ENCODE measurements at places on chromosomes 7 and 10.

DNA sequence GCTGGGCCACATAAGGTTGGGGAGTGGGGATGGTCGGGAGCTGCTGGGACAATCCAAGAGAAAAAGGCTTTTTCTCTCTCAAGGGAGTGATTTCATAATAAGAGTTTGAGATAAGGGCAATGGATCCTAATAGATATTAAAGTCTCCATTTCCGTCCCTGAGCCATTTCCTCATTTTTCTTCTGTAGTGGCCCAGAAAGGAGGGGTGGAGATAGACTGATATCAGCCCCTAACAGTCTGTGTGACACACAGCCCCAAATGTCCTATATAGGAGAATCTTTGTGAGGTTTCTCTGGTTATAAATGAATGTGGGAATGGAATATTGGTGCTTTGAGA lies 35.2 kb downstream of the PRSS2 start:
- no peak for DNase-seq

- DNase-seq = no peak
Measured at GRCh38 chr10:106935978-106936451, 228.5 kb downstream of the SORCS1 start.

GRCh38 chr7:82382276-82382675 lies 61.3 kb downstream of the CACNA2D1 start:
- no peak for DNase-seq

DNA sequence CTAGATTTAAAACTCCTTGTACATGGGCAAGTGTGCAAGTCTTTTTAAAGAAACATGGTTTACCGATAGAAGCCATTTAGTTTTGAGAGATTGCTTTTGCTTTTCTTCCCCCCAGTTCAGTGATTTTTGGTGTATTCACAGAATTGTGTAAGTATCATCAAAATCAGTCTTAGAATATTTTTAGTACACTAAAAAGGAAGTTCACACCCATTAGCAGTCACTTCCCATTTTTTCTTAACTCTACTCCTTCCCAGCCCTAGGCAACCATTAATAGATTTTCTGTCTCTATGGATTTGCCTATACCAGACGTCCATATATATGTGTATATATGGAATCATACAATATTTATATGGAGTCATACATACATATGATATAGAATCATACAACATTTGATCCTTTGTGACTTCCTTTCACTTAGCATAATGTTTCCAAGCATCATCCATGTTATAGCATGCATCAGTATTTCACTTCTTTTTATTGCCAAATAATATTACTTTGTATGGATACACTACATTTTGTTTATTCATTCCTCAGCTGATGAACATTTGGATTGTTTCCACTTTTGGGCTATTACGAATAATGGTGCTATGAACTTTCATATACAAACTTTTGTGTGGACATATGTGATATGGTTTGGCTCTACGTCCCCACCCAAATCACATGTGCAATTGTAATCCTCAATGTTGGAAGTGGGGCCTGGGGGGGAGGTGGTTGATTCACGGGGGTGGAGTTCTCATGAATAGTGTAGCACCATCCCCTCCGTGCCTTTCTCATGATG lies 16.5 kb upstream of the ARL4A start:
- no peak for DNase-seq

DNA sequence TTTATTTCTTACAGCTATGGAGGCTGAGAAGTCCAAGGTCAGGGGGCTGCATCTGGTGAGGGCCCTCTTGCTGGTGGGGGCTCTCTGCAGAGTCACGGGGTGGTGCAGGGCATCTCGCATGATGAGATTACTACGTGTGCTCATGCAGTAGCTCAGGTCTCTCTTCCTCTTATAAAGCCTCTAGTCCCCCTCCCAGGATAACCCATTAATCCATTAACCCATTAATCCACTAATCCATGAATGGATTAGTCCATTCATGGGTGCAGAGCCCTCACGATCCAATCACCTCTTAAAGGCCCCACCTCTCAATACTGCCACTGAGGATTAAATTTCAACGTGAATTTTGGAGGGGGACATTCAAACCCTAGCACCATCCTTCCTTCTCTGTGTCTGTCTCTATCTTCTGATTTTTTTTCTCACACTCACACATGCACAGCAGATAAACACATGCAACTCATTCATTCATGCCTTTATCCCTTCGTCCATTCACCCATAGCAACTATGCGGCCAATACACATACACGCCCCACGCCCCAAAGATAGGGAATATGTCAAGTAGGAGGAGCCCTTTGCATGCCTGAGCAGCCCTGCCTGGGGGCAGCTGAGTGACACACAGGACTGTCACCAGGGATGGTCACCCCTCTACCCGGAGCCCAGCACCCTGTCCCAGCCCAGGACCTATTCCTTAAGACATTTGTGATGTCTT lies 86.5 kb downstream of the C10orf105 start:
- DNase-seq = no peak

GRCh38 chr7:102840404-102840803 lies 72.4 kb upstream of the LRRC17 start:
- DNase-seq = no peak

GRCh38 chr7:78099715-78100394 lies 301.3 kb downstream of the PHTF2 start:
- no peak for DNase-seq

GRCh38 chr7:50584386-50584785 lies 19.2 kb upstream of the DDC start:
- no peak for DNase-seq

DNA sequence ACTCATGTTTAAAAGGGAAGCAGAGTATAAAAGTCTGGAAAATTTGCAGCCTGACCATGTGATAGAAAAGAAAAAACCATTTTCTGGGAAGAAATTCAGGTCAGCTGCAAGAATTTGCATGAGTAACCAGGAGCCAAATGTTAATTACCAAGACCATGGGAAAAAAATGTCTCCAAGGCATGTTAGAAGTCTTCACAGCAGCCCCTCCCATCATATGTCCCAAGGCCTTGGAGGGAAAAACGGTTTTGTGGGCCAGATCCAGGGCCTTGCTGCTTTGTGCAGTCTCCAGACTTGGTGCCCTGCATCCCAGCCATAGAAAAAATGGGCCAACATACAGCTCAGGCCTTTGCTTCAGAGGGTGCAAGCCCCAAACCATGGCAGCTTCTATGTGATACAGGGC lies 1019.6 kb upstream of the SORCS1 start:
- no peak for DNase-seq

- DNase-seq = no peak
Measured at GRCh38 chr10:87503401-87503800, 1.3 kb upstream of the MINPP1 start.

DNA sequence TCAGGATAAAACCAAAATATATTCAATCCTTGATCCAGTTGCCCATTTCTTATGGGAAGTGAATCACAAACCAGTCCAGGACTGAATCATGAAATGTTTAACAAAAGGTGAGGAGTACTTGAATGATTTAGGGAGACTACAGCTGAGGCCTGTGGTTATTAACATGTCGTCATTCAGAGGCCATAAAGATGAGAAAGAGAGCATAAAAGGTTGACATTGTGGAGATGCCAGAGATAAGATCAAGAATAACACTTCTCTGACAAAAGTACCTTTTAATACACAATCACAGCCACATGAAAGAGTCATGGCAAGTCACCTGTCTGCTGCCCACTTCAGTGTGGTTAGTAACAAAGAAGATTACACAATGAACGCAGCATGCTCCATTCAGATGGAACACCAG lies 1195.7 kb upstream of the SORCS1 start:
- no peak for DNase-seq

- DNase-seq = no peak
Measured at GRCh38 chr7:115971506-115971905, 59.1 kb downstream of the TFEC start.

GRCh38 chr7:143419880-143420279 lies 11.2 kb upstream of the EPHA1 start:
- no peak for DNase-seq

GRCh38 chr10:104089621-104090020 lies 3.9 kb upstream of the COL17A1 start:
- DNase-seq = no peak

DNA sequence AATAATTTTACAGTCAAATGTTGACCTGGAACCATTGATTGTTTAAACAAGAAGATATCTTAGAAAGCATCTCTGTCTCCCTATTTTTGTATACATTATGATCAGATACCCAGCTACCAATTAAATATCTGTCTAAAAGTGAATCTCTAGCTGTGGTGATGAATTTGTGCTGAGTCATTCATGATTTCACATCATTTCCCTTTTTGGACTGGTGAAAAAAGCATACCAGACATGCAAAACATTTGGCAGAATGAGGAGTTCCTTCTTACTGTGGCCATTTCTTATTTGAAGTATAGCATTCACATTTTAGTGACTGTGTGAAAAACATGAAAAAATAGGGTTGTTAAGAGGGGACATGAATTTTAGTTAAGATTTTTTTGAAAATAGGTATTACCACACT lies 98.0 kb upstream of the GATA3 start:
- peak; percentile 55 for DNase-seq

GRCh38 chr7:64884085-64884912 lies 18.8 kb upstream of the ZNF273 start:
- DNase-seq = no peak

- no peak for DNase-seq
Measured at GRCh38 chr7:97495487-97495886, 236.4 kb upstream of the TAC1 start.

DNA sequence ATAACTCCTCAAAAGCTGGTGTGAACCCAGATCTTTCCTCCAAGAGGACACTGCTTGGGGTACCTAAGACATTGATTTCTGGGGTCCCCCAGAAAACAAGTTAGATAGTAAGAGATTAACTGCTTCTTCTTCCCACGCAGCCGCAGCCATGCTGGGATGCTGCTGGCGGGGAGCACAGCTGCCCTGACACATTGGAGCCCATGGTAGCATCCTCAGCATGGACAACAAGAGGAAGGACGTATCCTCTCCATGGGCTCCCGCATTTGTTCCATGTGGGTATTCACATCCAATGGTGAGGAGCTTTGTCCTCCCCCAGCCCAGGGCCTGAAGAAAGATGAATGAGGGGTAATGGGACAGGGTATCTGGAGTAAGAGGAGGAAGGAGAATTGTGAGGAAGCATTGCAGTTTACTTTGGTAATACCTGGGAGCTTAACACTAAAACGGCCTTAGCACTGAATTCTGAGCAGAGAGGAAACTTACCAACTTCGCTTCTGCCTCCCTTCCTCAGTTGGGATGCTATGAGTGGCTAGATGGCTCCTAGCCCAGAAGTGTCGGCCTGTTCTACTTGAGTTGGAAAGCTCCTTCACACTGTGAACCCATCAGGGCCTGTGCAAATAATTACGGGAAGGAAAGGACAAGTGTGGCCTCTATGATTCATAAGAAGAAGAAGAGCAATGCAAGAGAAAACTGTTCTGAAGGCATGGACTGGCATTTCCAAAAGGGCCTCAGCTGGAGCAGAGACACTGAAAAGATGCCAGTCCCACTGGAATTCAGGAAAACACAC lies 43.9 kb downstream of the C10orf120 start:
- DNase-seq = no peak

GRCh38 chr10:2121929-2122328 lies 384.6 kb upstream of the ADARB2 start:
- no peak for DNase-seq

GRCh38 chr7:39754326-39755120 lies 131.2 kb downstream of the RALA start:
- DNase-seq = peak; percentile 58

GRCh38 chr10:11177381-11177780 lies 159.7 kb downstream of the CELF2 start:
- DNase-seq = no peak

DNA sequence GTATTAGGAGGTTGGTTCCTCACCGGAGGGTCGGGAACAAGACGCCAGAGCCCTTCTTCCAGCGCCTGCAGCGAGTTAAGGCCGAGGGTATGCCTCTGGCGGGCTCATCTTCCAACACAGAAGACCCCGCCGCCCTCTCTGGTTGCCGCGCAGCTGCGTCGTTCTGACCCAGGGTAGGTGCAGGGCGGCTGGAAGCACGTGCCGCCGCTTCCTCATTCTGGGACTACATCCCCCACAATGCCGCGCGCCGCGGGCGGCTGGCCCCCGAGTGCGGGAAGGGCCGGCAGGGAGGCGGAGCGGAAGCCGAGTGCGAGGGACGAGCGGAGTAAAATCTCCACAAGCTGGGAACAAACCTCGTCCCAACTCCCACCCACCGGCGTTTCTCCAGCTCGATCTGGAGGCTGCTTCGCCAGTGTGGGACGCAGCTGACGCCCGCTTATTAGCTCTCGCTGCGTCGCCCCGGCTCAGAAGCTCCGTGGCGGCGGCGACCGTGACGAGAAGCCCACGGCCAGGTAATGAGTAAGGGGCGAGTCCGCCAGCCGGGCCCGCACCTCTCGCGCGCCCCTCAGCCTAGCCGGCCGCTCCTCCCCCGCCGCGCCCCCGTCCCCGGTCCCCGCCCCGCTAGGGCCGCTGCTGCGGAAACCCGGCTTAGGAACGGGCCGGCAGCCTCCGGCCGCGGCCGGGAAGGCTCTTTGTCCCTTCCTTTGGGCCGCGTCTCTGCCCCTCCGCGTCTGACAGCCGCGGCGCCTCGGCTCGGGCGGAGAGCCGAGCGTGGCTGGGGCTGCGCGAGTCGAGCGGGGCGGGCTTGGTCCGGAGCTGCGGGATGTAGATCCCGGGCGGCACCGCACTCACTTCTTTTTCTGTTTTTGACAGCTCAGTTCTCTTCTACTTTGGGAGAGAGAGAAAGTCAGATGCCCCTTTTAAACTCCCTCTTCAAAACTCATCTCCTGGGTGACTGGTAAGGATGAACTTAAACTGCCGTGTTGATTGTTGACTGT lies at the start of gene CCDC126:
CCDC126 (plus strand) TSS at position 289 of the 998 bp plus-strand sequence. CDS start 13,934 bp downstream, outside the sequence.
- DNase-seq = peak; percentile 93

DNA sequence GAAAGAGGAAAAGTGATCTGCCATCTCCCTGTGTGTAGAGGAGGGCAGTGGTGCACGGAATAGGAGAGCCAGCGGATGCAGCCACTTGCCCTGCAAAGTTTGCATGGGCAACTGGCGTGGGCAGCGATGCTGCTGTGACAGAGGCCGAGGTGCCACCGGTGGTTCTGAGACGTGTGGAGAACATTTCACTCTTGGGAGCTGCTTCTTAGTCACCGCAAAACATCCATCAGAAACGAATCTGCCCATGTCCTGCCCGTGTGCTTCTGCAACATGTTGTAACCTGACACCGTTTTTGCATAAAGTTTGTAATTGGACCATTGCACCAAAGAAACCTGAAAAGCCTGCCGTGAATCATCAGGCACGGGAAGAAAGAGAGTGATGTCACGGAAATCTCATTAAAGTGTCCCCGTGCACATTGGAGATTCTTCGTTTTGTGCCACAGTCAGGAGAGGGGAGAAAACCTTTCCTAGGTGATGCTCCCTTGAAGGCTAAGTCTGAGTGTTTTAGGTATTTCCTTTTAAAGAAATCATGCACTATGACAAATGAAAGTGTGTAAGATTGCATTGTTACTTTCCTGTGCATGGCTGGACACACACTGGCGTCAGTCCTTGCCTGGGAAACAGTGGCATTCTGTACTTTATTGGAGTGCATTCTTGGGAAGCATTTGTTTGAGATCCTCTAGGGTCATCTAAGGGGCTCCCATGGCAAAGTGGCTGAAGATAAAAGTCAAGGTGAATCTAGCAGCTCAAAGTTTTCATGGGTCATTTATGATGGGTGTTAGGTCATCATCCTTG lies 302.6 kb downstream of the KLF6 start:
- DNase-seq = no peak

DNA sequence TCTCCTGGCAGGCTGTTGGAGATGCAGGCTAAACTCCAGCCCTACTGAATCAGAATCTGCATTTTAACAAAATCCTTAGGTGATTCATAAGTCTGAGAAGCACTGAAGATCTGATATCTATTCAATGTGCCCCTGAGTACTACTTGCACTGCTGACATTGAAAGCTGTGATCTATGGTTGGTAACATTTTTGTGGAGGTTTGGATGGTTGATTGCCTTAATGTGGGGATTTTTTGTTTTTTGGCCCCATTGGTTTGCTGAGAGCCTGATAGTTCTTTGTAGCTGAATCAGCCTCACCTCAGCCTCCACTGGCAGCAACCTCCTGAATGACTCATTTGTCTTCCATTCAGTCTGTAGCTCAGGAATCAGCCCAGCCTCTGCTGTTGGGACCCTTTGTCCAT lies 14.7 kb upstream of the LRRN3 start:
- peak; percentile 71 for DNase-seq

All from activated CD4-positive, alpha-beta T cell treated with anti-CD3 and anti-CD28 coated beads, Interleukin-2, Interleukin-6, amounts not matched to agents 100 ng/mL and 50 ng/mL, durations not matched to agents 16 hours and 8 hours (primary cell).